Activated CD8-positive, alpha-beta memory T cell treated with anti-CD3 and anti-CD28 coated beads, Interleukin-2, amount 10 ng/mL, durations not matched to agents 7 days and 5 days (primary cell): ENCODE measurements at places on chromosomes 6 and 20. TPM values are rescaled to one million over a fixed set of nuclear protein-coding genes. Genes with fewer than 3 reads are reported as not detected.
A peak's percentile ranks its signal among the peaks of the same experiment; 100 is the strongest.

PRL gene
- total RNA-seq = not detected

PLN gene
- not detected for total RNA-seq

BNIP5 gene
- not detected for total RNA-seq

PPP1R16B gene
- total RNA-seq = 86.5 TPM

BTNL2 gene
- not detected for total RNA-seq

NKX2-2 gene
- not detected for total RNA-seq

TRDN gene
- total RNA-seq = not detected

OR2H1 gene
- not detected for total RNA-seq

GRM1 gene
- not detected for total RNA-seq

HCRTR2 gene
- total RNA-seq = not detected

SLC44A4 gene
- total RNA-seq = not detected

DNA sequence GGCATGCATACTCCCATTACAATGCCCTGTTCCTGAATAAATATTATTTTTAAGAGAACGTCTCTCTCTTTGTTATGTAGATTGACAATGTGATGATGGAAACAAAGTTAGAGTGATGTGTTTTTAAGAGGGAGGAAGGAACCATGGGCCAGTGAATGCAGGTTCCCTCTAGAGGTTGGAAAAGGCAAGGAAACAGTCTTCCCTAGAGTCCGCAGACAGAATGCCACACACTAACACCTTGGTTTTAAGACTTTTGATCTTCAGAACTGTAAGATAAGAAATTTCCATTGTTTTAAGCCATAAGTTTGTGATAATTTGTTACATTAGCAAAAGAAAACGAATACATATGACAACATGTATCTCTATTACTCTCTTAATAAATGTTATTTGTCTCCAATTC, 4.7 kb upstream of the CENPW start:
- no peak for DNase-seq

DNA sequence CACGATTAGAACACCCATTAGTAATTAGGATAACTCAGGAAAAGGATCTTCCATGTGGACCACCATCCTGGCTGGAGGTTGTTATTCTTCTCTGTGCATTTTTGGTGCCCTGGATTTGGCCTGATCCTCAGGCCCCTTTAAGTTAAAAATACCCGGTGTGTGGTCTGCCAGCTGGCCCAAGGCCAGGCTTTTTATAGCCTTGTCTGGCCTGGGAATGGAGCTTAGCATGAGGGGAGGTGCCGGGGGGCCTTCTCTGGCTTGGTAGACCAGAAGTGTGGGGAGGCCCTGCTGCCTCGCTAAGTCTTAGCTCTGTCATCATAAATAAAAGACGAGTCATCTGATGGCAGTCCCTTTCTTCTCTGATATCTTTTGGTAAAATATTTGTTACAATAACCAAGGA, 71.4 kb downstream of the ARID1B start:
- DNase-seq = no peak

DNA sequence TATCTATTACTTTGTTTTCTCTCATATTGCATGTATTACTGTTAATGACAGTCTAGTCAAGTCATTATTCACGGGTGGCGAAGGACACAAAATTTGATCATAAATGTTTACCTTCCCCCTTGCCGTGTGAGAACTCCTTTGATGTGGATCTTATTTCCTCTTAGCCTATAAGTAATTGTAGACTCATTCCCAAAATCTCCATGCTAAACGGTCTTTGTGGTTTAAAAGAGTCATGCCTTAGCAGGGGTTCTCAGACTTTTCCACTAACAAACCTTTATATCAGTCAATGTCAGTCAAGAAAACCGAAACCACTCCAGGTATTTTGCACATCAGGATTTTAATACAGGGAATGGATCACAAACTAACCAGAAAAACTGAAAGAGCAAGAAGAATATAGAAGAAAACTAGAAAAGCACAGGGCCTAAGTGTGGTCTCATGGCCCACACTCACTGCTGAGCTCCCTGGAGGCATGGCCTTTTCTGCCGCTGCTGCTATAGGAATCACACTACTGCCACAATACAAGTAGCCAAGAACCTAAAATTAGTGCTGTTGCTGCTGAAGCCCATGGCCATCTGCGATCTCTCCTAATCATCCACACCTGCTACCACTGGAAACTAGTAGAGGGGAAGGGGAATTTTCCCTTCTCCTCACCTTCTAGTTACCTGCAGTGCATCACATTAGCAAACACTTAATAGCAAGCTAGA, 186.0 kb upstream of the POU3F2 start:
- DNase-seq = no peak

DNA sequence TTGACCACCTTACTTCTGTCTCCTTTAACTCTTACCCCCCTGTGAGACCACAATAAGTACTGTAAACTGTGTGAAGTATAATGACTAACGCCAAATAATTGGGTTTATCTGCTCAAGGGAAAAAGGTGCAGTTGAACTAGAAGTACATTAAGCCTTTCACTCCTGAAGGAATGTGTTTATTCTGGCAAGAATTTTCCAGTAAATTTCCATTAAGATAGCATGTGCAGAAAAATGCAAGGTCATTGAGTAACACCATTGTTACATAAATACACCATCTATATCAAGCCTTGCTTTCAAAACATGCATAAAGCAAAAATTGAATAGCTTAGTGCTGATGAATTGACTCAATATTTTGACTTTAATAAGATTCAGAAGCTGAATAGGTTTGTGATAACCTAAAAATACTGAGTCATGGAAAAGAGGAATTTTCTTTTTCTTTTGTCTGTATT, 65.4 kb downstream of the ARHGAP18 start:
- no peak for DNase-seq

DNA sequence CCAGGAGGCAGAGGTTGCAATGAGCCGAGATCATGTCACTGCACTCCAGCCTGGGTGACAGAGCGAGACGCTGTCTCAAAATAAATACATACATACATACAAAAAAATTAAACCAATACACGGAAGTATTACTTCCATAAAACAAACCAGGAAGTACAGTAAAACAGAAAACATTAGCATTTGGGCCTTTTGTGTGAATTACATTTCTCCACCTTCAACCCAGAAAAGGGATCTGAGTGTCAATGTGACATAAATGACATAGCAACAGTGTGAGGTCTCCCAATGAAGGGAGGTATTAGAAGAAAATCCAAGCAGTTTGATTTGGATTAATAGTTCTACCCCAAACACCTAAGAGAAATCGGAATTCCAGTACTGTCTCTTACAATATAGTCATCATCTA, 10.1 kb downstream of the CSNK2A1 start:
- DNase-seq = no peak

DNA sequence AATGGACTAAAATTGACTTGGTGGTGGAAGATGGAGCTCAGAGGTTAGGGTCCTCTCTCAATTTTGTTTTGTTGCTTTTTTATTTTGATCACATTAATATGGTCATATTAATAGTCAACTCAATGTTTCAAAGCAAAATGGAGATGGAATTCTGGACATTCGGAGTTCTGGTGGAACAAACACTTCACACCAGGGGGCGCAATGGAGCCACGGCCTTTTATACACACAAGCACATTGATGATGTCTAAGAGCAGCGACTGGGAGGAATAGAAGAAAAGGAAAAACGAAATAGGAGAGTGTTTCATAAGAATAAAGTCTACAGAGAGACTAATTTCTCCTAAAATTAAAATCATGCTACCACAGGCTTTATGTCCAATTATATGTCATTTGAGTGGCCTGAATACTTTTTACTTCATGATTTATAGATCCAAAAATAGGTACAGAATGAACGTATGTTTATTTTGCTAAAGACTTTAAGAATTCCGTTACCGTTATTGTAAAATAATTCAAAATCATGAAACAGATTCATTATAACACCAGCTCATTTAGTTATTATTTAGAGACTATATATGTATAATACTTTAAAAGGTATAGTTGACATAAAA, 197.6 kb upstream of the SASH1 start:
- peak; percentile 61 for DNase-seq

GRCh38 chr20:7085467-7085866, 318.0 kb downstream of the BMP2 start:
- no peak for DNase-seq

GRCh38 chr6:144555066-144555465, 269.9 kb downstream of the UTRN start:
- no peak for DNase-seq

DNA sequence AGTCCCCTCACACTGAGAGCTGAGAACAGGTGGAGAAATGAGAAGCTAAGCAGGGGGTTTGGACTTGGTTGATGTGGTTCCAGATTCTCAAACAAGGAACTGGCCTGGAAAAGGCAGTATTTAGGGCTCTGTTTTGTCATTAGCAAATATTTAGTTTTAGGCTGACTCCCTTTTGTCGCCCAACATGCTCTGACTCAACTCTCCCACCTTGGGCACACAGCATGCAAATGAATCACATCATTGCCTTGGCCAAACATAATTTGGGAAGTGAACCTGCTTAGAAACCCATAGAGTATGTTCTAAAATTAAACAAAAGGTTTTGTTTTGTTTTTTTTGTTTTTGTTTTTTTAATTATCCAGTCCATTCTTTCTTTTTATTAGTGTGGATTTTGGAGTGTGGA, 9.5 kb upstream of the UQCC2 start:
- DNase-seq = no peak

- peak; percentile 68 for DNase-seq
These were observed 116.1 kb upstream of the TRAF3IP2 start for GRCh38 chr6:111721753-111722154.

- DNase-seq = no peak
These were observed 2.1 kb downstream of the BTN1A1 start for GRCh38 chr6:26502165-26502564.

DNA sequence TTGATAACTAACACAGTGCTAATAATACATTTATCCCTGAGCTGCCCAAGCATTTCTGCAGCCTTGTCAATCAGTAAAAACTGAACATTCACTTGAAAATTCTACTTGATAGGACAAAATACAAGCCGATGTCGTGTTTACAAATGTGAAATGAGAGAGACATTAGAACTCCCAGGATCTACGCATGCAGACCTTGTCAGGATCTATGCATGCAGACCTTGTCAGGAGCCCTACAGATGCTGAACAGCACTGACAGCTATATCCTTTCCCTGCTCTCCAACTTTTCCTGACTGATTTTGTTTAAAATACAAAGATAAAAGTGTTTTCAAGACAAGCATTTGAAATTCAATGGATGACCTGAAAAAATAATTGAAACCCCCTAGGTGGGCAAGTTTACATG, 28.9 kb downstream of the INSM1 start:
- DNase-seq = no peak

DNA sequence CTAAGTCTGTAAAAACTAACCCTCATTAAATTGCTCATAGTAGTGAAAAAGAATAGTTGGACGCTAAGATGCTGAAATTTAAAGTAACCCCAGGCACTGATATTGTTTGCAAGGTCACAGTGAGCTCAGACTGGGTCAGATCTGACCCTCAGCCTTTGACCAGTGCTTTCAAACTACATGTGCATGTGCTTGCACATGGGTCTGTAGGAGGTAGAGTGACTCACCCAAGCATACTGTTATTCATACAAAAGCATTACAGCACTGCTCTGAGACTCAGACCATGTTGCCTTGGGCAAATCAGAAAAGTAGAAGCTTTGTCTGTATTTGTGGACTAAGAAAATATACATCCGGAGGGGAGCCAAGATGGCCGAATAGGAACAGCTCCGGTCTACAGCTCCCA, 326.4 kb upstream of the MARCKS start:
- no peak for DNase-seq

- DNase-seq = no peak
These were observed 406.1 kb upstream of the HSF2 start for GRCh38 chr6:121993362-121993761.

DNA sequence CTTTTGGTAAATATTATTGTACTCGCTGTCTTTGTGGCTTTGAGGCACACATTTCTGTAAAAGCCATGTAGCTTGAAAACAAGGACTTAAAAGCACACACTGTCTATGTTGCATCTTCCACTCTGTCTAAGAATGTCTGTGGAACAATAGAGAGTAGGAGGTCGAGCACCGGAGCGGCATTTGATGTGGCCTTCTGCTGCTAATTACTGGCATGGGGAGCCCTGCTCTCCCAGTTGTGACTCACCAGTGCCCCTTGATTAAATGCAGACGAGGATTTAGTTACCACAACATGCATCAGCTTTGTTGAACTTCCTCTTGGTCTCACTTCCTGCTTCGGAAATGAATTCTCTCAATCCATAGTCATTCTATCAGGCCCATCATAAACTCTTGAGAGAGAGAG, 680.7 kb upstream of the SLC35B3 start:
- no peak for DNase-seq

DNA sequence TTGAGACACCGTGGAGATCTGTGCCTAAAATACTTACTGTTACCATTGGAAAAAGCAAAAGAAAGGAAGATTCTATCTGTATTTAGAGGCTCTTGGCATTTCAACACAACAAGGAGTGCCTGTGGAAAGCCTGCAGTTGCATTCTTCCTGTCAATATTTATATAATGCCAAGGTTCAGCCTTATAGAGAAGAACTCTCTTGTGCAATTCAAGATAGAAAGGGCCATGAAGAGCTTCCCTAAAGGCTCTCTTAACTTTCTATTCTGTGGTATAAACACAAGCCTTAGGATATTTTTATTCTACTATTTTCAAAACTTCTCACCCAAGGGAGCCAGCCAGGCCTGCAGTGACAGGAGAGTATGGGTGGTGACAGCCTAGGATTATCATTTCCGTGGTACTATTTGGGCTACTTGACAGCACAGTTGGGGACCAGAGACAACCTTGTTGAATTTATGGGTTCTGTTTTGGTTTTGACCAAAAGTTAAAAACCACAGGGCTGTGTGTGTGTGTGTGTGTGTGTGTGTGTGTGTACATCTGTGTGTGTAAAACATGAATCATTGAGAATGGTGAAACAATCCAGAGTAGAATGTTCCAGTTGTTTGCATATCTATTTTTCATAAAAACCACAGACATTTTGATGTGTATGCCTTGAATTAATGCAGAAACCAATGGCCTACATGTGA, 700.9 kb upstream of the SLC35B3 start:
- no peak for DNase-seq

- no peak for DNase-seq
These were observed 42.1 kb upstream of the CLIC5 start for GRCh38 chr6:46057792-46058191.

GRCh38 chr20:10338426-10339180, 95.4 kb downstream of the MKKS start:
- DNase-seq = no peak

GRCh38 chr6:136921936-136922684, at the start of gene SLC35D3:
TSS of gene SLC35D3 (plus strand) at chr6:136922301. CDS start at chr6:136922429, 128 bp downstream.
- DNase-seq = no peak

- no peak for DNase-seq
These were observed 14.3 kb upstream of the SERINC3 start for GRCh38 chr20:44536175-44536574.

GRCh38 chr6:144588697-144589325, 303.7 kb downstream of the UTRN start:
- no peak for DNase-seq

DNA sequence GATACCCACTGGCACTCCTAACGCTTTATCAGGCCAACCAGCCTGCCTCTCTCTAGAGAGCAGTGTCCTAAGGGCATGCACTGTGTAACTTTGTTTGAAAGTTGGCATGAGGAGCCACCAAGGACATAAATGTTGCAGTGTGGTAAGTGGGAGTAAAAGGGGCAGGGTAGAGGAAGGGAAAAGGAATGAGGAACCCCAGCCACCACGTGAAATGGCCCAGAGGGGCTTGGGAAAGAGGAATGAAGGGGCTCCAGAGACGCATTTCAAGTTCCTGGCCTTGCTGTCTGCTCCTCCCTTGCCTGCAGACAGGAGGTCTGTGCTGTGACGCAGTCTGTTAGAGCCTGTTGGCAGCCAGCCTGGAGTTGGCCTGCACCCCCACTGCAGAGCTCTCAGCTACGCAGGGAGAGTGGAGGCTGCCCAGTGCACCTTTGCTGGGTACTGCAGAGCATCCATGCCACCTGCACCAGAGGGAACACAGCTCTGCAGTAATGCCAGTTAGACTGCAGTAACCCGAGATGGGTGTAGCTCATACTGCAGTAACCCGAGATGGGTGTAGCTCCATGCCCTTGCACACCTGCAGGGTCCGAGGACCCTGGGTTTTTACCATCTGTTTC, 86.8 kb upstream of the SNAP25 start:
- DNase-seq = no peak
